Fibroblast of skin of right biceps (primary cell): ENCODE measurements at places on chromosomes 2 and 18.

DNA sequence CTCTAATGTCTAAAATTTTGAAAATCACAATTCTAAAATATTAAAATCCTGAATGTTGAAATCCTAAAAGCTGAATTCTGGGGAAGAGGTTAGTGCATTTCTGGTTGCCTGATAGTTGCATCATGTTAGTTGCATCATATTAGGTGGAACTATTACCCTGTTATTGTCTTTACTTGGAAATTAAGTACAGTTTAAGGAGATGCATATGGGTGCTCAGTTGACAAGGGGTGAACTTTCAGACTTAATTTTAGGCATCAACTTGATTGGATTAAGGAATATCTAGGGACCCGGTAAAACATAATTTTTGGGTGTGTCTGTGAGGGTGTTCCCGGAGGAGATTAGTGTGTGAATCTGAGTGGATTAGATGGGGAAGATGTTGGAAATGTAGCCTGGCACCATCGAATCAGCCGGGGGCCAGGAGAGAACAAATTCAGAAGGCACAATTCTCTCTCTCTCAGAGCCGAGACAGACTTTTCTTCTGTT, 409.8 kb downstream of the PLCL1 start:
- peak; percentile 35 for DNase-seq

GRCh38 chr2:105760191-105760590, 15.5 kb downstream of the NCK2 start:
- DNase-seq, result no peak

DNA sequence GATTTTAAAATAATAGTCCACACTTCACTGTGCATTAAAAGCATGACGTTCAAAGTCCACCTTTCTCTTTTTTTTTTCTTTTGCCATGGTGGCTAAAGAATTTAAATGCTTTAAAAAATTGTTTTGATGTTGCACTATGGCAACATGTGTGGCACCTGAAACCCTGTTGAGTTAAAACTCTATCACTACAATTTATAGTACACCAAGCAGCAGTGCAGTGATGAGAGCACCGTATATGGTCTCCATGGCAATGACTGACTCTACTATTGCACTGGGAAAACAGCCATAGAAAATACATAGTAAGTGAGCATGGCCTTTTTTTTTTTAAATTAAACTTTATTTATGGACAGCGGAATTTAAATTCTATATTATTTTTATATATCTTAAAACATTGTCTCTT, 298.8 kb downstream of the FIGN start:
- DNase-seq, result no peak

- no peak for DNase-seq
These were observed 193.7 kb upstream of the SIX3 start for GRCh38 chr2:44747794-44748193.

- no peak for DNase-seq
These were observed 57.0 kb upstream of the KCNG2 start for GRCh38 chr18:79740521-79741361.

DNA sequence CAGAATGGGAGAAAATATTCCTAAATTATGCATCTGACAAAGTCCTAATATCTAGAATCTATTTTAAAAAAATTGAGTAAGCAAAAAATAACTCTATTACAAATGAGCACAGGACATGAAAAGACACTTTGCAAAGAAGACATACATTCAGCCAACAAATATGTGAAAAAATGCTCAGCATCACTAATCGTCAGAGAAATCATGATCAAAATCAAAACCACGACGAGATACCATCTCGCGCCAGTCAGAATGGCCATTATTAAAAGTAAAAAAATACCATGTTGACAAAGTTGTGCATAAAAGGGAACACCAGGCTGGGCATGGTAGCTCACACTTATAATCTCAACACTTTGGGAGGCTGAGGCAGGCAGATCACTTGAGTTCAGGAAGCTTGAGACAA, 63.5 kb downstream of the EVA1A start:
- peak; percentile 44 for DNase-seq

DNA sequence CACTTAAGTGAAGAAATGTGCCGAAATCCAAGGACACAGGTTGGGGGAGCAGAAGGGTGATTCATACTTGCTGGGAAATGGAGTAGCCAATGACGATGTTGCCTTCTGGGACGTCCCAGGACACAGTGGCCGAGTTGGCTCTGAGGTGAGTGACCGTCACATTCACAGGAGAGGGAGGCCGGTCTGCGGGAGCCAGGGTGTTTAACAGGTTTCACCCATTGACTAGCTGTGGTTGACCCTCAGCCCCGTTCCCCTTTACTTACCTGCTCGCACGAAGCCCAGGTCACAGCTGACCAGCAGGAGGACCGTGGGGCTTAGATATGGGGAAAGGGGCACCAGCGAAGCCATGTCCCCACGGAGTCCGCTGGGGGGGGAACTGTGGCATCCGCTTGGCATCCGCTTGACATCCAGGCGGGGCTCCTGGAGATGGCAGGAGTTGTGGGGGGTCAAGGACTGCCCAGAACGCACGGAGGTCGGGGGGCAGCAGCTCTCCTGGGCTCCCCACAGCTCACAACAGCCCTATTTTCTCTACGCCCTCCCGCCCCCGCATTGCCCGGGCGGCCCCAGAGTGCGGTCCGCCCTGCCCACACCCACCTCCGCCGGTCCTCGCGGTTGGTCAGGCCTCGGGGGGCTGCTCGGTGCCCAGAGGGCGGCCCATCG, 586 bp downstream of the FNDC4 start:
- DNase-seq, result peak; percentile 19

- DNase-seq, result peak; percentile 9
These were observed 15.0 kb downstream of the ELAC1 start for GRCh38 chr18:50982802-50983179.

DNA sequence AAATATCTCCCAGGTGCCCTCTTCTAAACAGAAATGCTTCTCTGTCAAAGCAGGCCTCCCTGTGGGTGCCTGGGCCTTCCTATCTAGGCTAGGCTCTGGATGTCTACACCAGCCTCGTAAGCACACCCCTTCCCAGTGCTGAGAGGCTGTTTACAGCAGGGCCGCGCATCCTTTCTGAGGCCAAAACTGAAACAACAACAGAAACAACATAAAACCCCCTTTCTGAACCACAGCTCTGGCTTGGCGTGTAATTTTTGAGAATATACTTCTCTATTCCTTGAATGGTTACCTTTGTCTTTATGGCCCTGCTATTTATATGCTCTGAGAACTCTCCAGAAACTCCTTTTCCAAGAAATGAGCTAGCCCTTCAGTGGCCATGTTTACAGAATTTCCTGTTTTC, 118.4 kb downstream of the BCL2L11 start:
- no peak for DNase-seq

DNA sequence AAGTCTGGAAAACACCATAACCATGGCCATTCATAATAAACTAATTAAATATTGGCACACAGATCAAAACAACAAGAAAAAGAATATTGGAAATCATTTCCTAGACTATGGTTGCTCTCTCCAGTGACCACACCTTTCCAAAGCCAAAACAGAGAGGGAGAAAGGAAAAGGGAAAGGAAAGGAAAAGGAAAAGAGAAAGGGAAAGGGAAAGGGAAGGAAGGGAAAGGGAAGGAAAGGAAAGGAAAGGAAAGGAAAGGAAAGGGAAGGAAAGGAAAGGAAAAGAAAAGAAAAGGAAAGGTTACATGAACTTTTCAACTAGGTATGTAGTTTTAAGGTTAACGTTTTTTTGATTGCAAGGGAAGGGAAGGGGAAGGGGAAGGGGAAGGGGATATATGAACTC, 360.5 kb upstream of the SLC39A10 start:
- DNase-seq, result no peak

DNA sequence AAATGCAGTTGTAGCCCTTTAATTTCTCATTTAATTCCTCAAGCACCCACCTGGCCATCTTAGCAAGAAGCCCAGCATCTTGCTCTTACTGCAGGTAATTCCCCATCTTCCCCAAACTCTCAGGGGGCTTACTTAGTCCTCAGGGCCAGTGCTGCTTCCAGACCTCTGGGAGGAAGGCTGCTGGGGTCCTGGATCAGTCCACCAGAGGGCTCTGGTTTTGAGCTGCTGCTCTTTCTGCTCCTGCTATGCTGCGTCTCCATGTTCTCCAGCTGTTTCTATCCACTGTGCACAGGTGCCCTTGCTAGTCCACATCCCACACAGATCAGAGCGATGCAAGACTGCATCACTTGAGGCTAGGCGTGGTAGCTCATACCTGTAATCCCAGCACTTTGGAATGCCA, 34.5 kb upstream of the TMEM87B start:
- DNase-seq, result no peak

DNA sequence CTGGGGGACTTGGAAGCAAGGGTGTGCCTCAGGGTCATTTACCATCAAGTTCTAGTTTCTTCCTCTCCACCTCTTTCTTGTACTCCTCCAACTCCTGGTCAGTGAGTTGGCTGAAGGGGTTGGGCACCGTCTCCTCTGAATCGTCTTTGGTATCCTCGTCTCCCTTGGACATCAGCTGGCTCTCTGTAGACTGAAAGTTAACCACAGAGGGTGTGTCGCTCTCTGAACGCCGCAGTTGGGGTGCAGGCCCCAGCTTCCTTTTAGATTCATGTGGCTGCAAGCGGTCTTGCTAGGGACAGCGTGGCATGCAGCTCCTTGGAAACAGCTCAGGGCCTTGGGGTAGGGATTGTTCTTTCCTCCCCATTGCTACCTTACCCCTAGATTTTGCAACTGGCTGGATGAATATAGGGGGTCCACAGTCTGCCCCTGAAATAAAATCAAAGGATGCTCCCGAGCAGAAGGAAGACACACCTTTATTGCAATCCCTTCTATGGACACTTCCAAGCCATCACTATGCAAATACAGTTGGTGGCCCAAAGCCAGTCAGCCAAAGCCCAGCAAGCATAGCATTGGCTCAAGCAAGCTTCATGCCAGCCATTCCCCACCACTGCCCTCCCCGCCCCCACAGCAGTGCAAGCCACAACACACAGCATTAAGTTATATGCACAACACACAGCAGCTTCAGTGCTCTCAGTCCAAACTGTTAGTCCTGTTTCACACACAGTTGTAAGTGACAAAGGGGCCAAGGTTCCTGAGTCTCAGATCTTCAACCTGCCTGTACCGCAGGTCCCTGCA, 93.2 kb downstream of the ADD2 start:
- DNase-seq, result no peak

GRCh38 chr2:128628206-128628605, 309.5 kb upstream of the HS6ST1 start:
- DNase-seq, result no peak

GRCh38 chr2:182833084-182833854, 33.2 kb downstream of the FRZB start:
- no peak for DNase-seq

- DNase-seq, result no peak
These were observed 686.0 kb downstream of the NRXN1 start for GRCh38 chr2:50345701-50346591.

DNA sequence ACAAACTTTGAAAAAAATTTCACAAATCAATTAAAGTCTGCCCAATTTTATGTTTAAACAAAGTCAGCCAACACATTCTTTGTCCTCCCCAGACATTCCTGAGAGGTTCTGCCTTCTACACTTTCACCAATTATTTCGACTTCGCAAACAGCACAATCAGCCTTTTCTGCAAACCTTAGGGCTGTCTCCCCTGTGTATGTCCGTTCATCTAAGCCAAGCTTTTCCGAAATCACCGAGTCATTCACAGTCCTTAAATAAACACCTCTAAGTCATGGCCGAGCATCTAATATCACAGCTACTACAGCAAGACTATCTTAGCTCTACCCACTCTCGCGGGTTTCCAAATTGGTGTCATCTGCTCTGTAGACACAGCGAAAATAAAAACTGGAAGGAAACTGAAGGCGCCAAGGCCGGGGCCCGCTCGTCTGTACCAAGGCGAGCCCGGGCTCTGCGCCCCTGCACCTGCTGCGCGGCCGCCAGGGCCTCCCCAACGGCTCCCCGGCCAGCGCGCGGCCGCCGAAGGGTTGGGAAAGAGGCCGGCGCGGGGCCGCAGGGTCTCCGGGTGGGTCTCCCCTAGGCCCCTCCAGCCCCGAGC, 730 bp downstream of the ODC1 start:
- peak; percentile 20 for DNase-seq

- DNase-seq, result no peak
These were observed 242.6 kb downstream of the IKZF2 start for GRCh38 chr2:212908682-212909435.

DNA sequence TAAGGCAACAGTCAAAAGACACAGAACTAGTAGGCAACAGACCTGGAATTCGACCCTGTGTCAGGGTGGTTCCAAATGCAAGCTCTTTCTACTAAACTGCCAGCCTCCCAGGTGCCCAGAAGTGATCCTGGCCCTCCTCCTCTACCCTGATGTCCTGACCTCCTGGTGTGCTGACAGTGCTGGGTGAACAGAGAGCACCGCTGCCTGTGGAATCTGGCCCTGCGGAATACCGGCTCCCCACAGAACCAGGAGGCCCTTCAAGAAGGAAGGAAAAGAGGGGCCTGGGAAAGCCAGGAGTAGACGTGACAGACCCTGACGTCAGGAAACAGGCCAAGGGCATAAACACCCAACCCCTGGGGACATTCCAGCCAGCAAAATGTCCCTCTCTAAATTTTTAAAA, 120.3 kb downstream of the NOL10 start:
- no peak for DNase-seq

GRCh38 chr2:97654309-97654708, 8.4 kb downstream of the COX5B start:
- no peak for DNase-seq

DNA sequence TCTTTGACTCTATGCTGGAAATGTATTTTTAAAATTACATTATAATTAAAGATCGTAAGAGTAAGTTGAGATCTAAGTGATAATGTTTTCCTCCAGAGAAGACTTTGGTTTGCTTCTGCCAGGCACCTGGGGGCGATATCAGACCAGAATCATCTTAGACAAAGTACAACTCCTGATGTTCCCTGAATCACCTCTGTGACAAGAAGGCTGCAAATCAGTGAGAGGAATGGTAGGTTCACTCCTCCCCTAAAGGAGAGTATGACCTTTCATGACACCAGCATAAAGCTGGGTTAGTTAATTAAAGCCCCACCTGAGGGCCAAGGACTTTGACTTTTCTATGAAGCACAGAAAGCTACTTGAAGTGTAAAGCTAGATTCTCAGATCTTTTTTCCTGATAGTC, 114.4 kb upstream of the DTNA start:
- peak; percentile 24 for DNase-seq

DNA sequence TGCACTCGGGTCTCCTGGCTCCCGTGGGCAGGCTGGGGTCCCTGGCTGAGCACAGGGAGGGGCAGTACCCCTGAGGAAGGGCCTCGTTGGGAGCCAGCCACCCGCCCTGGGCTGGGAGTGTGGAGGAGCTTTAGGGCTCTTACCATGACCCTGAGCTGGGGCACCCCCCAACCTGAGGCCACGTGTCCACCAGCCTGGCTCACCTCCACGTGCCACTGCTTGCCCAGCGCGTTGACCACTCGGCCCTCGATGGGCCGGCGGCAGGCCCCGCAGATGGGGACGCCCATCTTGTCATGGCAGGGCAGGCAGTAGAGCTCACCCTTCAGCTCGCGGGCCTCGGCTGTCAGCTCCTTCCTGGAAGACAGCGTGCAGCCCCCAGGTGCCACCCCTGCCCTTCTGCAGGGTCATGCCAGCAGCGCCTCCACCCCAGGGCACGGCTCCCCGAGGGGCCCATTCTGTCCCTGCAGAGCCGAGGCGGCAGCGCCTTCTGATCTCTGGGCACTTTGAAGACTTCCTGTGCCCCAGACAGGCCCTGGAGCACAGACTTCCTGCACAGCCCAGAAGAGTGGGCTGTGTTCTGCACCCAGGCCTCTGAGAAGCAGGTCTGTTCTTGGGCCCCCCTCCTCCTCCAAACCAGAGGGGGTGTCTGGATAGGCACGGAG, 4.0 kb upstream of the GPR17 start:
- no peak for DNase-seq

GRCh38 chr2:217160978-217161973, 301.4 kb upstream of the TNP1 start:
- DNase-seq, result no peak
